ENCODE measurements at places on chromosomes 2 and 18.

DNA sequence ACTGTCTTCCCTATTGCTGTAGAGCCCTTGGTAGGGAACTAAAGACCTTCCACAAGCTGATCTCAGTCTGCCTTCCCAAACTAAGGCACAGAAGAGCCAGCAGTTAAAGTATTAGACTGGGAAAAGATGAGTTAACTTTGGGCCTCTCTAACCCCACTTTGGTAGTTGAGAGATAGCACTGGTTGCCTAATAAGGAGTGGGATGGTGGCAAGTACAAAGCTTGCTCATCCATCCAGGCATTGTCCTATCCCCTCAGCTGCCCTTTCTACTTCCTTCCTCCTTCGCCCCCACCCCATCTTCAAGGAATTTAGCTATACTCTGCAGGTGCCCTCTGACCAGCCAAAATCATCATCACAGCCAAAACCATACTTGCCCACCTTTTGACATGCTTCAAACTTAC lies 22.2 kb upstream of the AFTPH start:
- no peak for DNase-seq

DNA sequence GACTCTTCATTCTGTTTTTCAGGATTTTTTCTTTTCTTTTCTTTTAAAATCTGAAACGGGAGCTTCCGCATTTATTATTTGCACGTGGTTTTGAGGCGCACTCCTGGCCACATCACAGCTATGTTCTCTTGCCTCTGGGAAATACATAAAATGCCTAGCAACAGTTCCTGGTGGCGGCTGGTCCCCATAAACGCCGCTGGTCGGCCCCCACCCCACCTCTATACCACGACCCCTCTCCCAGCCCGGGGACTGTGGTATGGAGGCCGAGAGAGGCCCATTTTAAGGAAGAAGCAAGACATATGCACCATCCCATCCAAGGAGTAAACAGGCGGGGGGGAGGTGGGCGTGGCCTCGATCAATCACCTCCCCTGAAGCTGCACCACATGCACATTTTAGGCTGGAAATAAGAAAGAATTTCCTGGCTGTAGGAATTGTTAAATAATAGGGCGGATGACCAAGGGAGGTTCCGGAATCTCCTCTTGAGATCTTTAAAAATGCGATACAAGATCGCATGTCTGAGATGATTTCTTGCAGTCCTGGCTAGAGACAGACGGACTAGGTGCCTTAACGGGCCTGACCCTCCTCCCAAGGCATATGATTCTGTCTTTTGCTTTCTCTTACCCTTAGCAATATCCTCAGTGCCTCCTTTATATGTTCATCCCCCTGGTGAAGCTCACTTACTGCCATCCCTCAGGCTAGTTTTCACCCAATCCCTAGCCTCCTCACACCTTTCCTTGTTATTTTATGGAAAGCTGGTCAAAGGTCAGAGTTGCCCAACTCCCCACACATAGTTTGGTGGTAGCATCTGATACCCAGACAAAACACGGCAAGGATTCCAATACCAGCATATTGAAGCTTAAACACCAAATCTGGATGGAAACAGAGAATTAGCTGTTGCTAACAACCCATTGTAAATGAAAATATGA lies 82.4 kb downstream of the BCL2 start:
- DNase-seq: no peak

GRCh38 chr18:36728345-36728744 lies 100.5 kb downstream of the TPGS2 start:
- DNase-seq: no peak

DNA sequence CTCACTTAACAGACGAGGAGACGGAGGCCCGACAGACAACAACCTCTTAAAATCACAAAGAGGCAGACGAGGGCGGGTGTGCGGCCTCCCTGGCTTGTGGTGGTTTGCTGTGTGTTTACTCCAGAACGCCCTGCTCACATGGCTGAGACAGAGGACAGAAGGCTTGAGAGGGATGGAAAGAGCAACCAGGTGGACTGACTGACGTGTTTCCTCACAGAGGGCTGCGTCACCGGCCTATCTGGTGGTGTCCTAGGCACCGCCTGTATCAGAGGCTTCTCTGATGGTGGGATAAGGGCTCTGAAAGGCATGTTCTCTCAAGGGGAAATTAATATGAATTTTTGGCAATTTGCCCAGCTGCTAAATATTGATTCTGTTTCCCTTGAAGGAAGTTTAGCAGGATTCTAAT lies 47.0 kb upstream of the RALBP1 start:
- no peak for DNase-seq

GRCh38 chr2:25664183-25664964 lies 9.0 kb downstream of the DTNB start:
- DNase-seq: no peak

DNA sequence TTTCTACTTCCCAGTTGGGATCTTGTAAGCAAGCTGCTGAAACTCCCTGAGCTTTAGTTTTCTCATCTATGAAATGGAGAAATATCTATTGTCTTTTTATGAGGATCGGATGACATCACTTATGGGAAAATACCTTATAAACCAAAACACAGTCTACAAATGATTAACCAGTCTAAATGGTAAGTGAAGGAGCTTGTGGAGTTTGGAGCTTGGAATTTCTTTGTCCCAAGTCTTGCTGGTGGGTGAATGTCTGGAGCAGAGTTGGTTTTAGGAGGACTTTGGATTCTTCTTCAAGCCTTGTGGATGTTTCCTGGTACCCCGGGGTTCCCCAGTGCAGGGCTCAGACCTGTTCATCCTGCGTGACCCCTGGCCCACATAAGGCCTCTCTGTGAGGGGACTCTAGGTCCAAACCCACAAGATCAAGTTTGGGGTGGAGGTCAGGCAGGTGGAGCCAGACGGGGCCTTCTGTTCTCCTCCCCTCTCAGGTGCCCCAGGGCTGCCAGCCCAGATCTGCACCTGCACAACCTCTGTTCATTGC lies 43.2 kb downstream of the FOSL2 start:
- no peak for DNase-seq

DNA sequence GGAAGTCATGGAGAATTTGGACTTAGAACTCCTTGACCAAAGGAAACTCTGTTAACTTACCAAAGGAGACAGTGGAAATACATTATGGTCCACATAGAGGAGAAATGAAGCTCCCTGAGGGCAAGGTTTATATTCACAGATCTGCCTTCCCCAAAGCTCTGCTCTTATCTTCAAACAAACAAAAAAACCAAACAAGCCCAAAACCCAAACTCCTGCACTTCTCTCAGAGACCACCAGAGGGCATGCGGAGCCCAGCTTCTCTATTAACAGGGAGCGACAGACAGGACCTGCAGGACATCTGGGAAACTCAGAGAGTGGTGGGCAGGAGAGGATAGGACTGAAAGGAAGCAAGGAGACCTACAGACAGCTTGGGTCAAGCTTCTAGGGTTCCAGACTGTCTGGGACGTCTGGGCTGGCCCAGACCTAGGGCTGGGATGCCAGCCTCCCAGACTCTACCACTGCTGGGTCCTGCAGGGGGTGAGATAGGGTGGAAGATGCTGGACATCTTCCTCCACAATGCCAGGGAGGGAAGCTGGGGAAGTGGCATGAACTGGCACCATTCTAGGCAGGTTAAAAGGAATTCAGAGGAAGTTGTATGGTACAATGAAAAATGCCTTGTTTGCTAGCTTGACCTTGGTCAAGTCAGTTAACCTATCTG lies 4.0 kb upstream of the WNT10A start:
- DNase-seq: peak; percentile 58

GRCh38 chr2:86260978-86261377 lies 61.7 kb downstream of the MRPL35 start:
- no peak for DNase-seq

DNA sequence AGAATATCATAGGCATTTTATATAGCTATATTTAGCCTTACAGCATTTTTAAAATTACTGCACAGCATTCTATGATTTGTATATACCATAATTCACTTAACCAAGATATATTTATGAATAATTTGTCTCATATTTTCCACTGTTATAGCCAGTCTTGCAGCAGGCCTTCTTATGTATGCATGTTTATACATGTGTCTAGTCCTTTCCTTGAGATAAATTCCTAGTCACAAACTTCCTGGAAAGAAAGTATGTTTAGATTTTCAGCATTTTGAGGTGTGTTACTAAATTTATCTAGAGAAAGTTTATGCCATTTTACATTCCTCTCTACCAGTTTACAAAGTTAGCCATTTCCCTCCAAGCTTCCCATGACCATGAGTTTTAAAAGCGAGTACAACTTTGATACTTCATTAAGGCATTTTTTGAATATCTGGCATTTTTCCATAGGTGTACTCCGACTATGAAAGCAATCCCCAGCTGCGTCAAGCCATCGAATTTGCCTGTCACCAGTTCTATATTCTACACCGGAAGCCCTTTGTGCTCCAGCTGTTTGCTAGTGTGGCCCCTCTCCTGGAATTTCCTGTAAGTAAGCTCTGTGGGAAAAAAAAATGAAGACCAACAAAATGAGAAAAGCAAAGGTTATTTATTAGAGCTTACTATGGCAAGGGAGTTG lies 59.4 kb upstream of the RPE start:
- no peak for DNase-seq

DNA sequence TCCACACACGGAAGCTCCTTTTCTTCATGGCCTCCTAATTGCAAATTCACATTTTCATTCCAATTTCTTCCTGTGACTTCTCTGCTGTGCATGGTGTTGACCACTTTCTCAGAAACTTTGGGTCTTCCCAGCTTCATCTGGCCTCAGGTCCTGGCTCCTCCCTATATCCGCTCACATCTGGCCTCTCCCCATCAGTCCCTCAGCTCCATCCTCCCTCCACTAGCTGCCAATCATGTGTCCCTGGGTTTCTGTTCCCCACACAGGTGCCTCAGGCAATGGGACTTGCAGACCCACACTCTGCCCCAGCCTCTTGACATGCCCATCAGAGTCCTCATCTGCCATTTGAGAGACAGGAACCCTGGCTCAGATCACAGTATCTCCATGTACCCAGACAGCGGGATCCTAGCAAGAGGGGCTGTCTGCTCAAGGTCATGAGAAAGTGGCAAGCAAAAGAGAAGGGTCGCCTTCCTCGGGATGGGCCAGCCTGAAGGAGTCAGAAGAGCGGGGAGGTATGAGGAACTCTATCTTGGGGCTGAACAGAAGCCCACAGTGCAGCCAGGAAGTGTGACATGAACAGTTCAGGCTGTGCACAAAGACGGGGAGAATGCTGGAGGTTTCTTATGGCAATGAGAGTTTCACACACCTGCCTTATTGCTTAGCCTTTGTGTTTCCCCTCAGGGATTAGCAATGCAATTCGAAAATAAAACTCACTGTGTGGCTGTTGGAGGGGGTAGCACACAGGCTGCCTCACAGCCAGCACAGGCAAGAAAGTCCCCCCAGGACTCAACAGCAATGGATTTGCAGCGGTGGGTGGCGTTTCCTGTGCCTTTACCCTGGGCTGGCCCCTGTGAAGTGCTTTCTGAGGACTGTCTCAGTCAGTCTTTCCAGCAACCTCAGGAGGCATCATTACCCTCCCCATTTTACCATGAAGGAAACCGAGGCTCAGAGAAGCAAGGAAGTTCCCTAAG lies 69.5 kb downstream of the COPS8 start:
- DNase-seq: no peak

DNA sequence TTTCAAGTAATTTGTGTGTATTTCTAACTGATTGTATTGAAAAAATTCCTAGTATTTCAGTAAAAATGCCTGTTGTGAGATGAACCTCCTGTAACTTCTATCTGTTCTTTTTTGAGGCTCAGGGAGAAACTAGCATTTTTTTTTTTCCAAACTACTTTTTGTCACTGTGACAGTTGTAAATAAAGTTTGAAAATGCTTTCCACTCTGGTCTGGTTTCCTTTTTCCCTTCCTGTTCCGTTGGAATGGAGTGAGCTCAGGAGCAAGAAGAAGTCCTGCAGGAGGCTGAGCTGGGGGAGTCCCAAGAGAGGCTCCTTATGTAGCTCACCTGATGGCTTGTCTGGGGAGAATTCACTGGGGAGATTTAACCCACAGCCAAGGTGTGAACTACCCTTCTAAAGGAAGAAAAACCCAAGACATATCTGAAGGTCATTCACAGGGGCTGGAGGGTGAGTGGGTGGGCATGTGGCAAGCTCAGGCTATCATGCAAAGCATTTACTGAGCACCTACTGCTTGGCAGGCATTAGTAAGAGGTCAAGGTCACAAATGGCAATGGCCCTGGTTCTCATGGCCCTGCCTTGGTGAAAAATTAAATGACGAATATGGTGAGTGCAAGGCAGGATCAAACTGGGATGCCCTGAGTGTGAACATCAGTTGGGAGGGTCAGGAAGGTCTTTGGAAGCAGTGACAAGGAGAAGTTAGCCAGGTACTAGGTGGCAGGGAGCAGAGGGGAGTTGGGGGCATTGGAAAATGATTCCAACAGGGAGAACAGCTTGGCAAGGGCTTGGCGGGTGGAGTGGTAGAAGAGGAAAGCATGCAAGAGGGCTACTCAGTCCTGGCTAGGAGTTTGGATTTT lies 28.7 kb downstream of the LBH start:
- no peak for DNase-seq

- DNase-seq: no peak
Observed at GRCh38 chr2:28527196-28527595, 31.3 kb downstream of the PLB1 start.

GRCh38 chr2:55807900-55808299 lies 114.3 kb upstream of the PNPT1 start:
- no peak for DNase-seq

DNA sequence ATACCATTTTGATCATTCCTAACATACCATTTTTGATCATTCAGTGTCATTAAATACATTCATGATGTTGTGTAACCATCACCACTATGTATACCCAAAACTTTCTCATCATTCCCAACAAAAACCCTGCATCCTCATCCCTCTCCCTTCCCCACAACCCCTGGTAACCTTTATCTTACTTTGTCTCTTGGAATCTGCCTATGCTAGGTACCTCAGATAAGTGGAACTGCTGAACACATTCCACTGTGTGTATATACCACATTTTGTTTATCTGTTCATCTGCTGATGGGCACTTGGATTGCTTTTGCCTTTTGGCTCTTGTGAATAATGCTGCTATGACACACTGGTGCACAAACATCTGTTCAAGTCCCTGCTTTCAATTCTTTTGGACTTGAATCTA lies 83.8 kb upstream of the TFCP2L1 start:
- no peak for DNase-seq

DNA sequence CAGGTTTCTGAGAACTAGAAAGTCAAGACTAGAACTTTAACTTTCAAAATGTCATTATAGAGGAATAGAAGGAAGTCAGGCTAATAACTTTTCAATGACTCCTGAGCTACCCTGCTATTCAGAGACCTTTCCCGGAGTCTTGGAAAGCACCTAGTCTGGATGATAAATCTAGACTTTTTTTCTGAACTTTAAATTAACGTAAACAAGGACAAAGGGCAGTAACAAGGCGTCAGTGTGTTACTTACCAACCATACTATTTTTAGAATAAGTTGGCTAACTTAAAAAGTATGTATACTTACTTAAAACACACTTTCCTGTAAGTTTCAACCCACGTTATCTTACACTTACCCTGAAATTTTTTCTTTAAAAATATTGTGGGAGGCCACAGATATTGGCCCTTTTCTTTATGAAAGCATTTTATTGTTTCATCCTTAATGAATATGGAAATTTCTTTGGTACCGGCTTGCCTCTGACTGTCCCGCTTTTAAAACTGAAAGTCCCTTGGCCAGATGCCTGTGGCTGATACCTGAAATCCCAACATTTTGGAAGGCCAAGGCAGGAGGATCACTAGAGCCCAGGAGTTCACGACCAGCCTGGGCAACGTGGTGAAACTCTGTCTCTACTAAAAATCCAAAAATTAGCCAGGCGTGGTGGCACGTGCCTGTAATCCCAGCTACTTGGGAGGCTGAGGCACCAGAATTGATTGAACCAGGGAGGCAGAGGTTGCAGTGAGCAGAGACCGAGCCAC lies 9.7 kb downstream of the PMAIP1 start:
- no peak for DNase-seq

- DNase-seq: no peak
Observed at GRCh38 chr2:47888581-47889280, 17.6 kb downstream of the FBXO11 start.

GRCh38 chr2:145026456-145027455 lies 506.8 kb upstream of the ZEB2 start:
- no peak for DNase-seq

All from activated B cell treated with CpG ODN at 0.5 μM for 24 hours (primary cell).